Activated CD4-positive, alpha-beta T cell treated with anti-CD3 and anti-CD28 coated beads for 4 hours (primary cell): ENCODE measurements at places on chromosomes 11 and 22.

DNA sequence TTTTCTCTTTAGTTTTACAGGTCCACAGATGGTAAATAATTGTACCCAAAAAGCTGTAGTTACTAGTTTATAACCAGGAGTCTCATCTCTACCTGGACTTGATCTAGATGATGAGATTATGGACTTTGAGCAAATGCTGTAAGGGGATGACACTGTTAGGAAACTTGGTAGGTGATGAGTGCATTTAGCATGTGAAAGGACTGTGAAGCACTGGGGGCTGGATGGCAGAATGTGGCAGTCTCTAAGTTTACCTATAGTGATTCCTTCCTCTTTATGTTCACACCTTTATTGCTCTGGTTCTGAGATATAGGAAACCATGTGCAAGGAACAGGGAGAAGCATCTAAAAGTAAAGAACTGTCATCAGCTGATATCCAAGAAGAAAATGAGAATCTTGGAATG lies 230.7 kb upstream of the CHORDC1 start:
- no peak for DNase-seq

DNA sequence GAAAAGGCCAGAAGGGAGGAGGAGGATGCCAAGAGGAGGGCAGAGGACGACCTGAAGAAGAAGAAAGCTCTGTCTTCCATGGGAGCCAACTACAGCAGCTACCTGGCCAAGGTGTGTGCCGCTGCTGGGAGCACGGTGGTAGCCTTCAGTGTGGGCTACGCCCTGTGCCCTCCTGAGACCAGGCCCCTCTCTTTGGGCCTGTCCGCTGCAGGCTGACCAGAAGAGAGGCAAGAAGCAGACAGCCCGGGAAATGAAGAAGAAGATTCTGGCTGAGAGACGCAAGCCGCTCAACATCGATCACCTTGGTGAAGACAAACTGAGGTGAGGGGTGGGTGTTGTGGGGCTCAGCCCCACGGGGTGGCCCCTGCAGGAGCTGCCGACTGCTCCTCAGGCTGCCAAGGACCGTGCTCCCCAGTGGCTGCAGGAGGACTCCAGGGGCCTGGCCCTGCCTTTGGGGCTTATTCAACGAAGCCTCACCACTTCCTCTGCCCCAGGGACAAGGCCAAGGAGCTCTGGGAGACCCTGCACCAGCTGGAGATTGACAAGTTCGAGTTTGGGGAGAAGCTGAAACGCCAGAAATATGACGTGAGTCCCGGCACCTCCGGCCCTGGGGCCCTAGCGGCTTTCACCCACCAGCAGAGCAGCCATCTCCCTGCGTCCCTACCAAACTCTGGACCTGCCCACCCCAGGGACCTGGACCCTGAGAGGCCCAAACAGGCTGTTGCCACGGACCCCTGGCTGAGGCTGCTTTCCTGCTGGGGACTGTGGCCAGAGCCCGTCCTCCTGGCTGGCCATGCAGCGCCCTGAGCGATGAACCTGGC lies 12.6 kb upstream of the MRPL23 start:
- no peak for DNase-seq

- DNase-seq: no peak
These were observed 16.2 kb upstream of the ACER3 start for GRCh38 chr11:76844511-76844910.

- DNase-seq: no peak
These were observed 72.3 kb upstream of the CHRM4 start for GRCh38 chr11:46463701-46464421.

- DNase-seq: peak; percentile 81
These were observed at the start of gene DNAJC4 for GRCh38 chr11:64230171-64230984. Gene DNAJC4 (plus strand): TSS chr11:64230548. CDS start chr11:64230855, 307 bp downstream.

DNA sequence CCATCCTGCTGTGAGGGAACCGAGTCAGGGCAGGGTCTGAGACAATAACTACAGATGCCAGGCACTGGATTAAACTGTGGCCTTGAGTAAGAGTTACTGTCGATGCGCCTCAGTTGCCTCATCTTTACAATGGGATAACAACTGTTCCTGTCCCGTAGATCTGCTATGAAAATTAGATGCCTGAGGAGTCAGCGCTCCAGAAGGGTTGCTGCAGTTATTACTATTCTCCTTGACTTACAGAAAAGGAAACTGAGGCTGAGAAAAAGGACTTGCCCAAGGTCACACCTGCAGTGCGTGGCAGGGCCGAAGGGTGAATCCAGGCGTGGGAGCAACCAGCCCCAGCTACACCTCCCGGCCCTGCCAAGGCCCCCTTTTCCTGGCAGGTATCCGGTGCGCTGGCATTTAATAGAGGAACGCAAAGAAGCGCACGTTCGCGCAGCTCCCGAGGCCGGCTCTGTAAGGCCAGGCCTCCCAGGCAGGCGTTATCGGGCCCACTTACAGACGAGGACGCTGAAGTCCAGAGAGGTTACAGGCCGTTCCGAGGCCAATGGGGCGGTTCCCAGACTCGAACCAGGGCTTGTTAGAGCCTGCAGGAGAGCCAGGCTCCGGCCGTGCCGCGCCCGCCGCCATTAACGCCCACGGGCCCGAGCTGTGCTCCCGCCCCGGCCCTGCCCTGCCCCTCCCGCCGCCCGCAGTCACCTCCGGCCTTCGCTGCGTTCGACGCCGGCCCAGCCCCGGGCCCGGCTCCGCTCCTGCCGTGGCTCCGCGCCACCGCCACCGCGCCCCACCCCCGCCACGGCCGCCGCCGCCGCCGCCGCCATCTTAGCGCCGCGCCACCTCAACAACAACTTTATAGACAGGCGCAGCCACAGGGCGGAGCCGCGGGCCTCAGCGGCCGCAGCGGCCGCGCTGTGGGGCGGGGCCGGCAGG lies at the start of gene C11orf68:
Gene C11orf68 (minus strand): TSS at position 852 of the 930 bp plus-strand sequence. CDS start 31 bp downstream, at position 821.
- no peak for DNase-seq

GRCh38 chr11:111518668-111519067 lies 4.1 kb downstream of the HOATZ start:
- no peak for DNase-seq
